AML-193 (cell line): ENCODE measurements at places on chromosomes 4 and X.

DNA sequence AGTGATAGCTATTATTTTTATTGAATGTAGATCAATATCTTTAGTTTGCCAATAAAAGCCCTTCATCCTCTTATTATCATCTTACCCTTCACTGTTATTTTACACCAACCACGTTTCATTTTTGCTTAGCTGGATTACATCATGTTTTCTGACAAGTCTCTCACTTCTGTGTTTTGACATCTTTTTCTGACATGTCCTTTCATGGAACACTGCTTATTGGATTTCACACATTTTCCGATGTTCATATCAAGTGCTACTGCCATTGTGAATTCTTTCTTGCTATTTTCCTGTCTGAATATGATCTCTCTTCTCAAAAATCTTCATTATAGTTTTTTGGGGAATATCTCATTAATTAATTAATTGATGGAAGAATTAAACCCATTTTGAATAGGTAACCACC lies 48.5 kb upstream of the AGA start:
- no peak for DNase-seq

DNA sequence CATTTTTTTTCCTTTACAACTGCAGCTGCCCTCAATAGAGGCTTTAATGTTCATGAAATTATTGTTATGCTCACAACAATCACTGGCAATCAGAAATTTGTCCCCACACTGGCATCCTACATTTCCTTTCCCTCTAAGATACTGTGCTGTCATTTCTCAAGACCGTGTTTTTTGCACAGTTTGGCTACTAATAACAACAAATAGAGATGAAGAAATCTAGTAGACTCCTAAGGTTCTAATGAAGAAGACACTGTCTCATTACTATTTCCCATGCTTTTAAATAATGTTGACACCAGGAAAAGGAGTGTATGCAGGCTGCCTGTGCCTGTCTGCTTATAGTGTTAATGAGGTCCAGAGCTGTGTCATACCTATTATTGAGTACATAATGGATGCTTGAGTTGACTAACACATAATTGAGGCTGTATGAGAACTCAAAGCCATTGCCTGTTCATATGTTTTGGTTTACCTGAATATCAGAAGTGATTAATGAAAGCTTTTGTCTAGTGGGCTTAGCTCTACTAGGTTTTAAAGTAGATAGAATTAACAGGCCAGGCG lies 1.5 kb upstream of the EIF4E start:
- DNase-seq: no peak

GRCh38 chrX:49277535-49277830 lies 7.9 kb downstream of the PPP1R3F start:
- no peak for DNase-seq

DNA sequence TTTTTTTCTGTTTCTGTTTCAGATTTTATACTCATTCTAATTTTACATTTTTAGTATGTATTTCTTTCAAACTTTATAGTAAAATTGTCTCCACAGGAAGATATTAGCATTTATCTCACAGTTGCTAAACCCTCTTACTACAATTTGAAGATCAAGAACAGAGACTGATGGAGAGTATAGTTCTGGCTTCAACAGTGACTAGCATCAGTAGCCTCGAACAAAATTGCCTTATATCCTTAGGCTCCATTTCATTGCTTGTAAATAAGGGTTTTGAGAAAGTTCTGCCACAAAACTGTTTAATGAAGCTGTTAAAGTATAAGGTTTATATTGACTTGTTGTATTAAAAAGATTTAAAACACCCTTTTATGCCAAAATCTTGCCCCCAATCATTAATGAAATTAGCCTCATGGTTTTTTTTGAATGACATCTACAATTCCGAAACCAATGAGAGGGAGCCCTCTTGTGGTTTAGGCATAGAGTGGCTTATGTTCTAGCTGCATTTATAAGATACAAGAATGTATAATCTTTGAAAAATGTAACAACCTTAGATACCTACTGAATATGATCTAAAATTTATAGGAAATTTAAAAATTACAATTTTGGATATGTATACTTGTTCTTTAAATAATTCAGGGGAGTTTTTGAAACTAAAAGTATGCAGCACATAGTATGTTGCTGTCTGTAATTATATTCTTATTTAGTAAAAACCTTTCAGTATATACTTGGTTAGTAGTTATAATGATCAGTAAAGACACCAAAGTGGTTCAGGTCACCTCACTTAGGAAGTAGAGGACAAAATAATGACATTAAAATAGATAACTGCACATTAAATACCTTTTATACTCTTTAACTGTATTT lies 109.8 kb upstream of the HPGD start:
- peak; percentile 61 for DNase-seq

DNA sequence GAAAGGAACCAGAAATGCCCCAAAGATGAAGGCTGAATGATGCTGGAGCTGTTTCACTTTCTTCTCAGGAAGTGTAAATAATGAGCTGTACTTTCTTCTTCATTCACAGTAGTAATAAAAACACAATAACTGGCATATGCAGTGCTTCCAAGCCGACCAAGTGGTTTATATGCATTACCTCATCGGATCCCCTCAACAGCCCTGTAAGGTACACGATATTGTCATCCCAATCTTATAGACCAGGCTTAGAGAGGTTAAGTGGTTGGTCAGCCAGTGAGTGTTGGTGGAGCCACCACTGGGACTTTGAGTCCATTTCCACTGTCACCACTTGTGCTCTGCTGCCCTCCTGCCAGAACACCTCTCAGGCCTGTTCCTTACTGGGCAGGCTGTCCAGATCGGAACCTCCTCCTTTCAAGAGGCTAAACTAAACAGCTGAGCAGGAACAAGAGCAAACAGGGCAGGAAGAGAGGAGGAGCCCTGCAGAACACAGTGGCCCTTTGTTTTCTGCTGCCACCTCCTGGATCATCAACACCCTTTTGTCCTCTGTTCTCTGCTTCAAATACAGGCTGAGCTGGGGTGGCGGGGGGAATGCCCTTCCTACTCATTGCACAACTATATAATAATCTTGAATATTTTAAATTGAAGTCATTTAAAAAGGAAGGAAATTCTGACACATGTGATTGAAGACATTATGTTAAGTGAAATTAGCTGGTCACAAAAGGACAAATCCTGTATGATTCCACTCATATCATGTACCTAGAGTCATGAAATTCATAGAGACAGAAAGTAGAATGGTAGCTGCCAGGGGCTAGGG lies 112.5 kb upstream of the ATP6AP2 start:
- peak; percentile 36 for DNase-seq

GRCh38 chrX:107541244-107541643 lies 87.1 kb upstream of the PRPS1 start:
- DNase-seq: no peak

DNA sequence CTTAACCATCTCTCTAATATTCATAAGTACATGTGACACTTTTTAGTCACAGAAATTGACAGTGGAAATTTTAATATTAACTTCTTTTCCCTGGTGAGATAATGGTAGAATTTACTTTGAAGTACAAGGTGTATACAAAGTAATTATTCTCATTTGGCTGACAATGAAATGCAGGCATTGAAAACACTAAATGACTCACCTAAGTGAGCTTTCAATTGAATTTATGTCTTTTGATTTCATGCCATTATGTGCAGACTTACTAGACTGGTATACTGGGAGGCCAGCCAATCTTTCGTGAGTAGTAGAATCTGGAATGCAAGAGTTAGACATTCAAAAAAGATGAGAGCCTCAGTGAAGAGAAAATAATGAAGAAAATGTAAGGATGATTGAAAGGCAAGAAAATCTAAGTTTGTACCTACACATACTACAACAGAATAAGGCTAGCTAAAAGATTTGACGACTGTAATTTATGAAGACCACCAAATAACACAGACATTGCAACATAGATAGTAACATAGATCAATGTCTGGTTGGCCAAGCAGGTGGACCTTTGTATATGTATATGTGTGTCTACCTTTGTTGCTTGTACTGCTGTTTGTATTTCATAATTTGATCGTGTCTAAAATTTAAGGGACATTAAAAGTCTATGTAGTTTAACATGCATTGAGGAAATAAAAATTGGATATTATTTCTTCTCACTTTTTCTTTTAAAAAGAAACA lies 459.7 kb downstream of the IL15 start:
- DNase-seq: no peak

DNA sequence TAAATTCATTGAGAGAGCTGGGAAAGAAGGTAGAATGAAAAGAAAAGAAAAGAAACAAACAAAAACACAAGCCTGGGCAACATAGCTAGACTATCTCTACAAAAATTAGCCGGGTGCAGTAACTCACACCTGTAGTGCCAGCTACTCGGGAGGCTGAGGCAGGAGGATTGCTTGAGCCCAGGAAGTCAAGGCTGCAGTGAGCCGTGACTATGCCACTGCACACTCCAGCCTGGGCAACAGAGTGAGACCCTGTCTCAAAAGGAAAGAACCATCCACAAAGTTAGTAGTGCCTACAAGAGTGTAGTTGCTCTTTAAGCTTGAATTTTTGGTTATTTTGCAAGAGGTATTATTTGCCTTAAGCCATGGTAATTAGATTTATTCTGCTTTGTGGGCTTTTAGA lies 157.7 kb downstream of the CBR4 start:
- DNase-seq: no peak

DNA sequence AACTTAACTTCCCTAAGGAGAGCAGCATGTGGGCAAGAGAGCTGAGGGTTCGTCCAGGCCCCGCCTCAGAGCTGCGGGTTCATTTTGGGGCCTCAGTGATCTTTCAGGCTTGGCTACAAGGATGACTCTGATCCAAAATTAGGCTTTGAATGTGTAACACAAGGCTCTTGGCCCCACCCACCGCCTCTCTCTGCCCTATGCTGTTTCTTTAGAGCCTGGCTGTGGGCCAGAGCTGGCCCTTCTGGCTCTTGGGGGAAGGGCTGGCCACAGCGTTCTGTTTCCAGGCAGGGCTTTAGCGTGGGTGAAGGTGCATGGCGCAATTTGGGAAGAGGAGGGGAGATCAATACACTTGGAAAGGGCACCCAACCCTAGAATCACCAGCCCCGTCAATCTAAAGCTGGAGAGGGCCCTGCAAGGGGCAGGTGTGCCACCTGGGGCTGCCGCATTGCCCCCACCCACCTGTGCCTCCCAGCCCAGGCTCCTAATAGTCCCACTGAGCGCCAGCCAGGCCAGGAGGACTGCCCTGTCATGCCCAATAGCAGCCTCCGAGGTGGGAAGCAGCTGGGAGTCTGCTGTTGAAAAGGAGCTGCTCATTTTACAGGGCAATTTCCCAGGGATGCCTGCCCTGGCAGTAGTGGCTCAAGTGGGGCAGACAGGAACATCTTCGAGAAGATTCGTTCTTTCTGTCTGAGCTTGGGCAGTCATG lies 84.5 kb upstream of the MAML3 start:
- no peak for DNase-seq

- no peak for DNase-seq
Measured at GRCh38 chr4:56976283-56976836, 1.0 kb downstream of the NOA1 start.

DNA sequence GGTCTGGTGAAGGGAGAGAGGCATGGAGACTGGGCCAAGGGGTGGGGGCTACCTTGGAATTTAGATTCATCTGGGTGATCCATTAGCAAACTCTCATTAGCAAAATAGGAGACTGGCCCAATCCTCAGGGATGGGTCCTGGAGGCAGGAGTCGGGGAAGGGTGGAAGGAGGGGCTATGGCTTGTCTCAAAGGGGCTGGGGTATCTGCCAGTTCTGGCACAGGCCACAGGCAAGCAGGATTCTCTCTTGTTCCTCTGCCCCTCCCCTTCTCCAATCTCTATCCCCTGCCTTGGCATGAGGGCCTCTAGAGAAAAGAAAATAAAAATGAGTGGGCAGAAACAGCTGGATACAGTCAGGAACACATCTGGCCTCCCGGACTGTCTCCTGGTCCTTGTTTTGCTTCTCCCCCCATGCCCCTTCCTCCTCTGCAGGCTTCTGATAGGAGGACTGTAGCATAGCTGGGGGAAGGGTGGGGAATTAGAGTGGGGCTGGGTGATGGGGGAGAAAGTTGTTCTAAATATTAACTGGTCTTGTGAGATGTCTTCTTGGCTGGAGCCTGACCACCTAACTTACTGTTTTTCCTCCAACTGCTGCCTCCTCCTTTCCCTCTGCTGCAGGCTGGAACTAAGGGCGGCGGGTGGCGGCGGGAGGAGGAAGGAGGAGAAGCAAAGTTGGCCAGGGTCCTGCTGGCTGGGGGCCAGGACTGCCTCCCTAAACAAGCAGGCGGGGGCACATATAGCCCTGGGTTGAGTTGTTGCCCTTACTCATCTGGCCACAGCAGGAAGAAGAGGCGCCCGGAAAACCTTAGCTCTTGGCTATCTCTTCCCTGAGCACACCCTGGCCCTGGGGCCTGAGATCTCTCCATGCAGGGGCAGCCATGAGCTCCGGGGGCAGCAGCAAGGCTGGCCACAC lies 53.3 kb upstream of the LAS1L start:
- DNase-seq: peak; percentile 59

- DNase-seq: no peak
Measured at GRCh38 chr4:154593868-154594267, 3.3 kb upstream of the FGA start.

GRCh38 chr4:148333265-148333664 lies 108.9 kb downstream of the NR3C2 start:
- no peak for DNase-seq
